ENCODE measurements at places on chromosomes 12 and 14. TPM values are rescaled to one million over a fixed set of nuclear protein-coding genes. Genes with fewer than 3 reads are reported as not detected.
A peak's percentile ranks its signal among the peaks of the same experiment; 100 is the strongest.

GRCh38 chr12:95956557-95957145, 13.5 kb downstream of the AMDHD1 start:
- no peak for DNase-seq

DNA sequence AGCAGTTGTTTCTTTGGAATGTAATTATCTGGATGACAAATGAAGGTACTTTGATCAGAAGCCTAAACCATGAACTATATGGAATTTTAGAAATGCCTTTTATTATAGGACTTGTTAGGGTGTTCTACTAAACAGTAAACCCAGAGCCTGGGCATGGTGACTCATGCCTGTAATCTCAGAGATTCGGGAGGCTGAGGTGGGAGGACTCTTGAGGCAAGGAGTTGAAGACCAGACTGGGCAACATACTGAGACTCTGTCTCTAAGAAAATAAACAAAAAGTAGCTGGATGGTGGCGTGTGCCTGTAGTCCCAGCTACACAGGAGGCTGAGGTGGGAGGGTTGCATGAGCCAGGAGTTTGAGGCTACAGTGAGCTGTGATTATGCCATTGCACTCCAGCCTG, 23.9 kb downstream of the PALS1 start:
- peak; percentile 23 for DNase-seq

DNA sequence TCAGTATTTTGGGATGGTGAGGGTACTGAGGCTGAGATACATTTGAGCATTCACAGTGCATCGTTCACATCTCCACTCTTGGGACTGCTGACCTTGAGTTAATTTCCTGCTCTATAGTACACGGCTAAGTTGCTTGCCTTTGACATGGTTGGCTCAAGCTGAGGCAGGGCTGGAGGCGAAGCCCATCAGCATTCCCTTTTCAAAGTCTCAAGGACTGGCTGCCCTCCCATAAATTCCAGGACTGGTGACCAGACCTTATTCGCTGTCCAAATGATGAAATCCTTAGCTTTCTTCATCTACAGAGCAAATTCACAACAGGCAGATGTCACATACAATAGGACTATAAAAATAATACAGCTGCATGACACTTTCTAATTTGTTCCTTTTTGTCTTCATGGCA, 85.9 kb downstream of the SSPN start:
- no peak for DNase-seq

GRCh38 chr12:127125607-127126259, 1141.2 kb upstream of the TMEM132C start:
- DNase-seq: no peak

- no peak for DNase-seq
Observed at GRCh38 chr14:55450124-55450523, 9.7 kb upstream of the TBPL2 start.

DNA sequence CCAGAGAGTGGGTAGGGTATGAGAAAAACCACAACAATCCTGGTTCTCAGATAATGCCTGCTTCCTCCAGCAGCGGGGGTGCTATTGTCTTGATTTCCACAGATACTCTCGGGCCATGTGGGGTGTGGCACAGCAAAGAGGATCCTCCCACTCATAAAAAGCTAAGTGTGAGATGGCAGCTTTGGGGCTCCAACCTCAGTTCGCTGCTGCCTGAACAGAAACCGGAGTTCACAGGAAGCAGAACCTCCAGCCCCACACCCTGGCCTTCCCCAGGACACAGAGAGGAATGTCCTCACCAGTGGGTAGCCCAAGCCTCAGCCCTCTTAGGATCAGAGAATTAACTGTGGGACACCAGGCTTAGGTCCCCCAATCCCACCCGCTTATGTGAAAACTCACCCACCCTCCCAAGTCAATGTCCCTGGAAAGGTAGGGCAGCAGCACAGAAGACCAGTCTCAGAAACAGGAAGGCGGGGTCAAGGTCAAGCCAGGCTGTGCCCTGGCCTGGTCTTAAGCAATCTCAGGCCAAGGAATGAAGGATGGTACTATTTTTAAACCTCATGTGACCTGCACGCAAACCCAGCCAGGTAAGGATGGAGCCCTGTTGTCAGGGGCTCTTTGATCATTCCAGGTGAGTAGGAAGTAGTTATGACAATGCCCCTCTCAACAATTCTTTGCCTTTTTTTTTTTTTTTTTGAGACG, 9.0 kb downstream of the KCTD10 start:
- no peak for DNase-seq

- no peak for DNase-seq
Observed at GRCh38 chr12:4439736-4440135, 5.9 kb downstream of the FGF6 start.

- DNase-seq: peak; percentile 49
Observed at GRCh38 chr12:124422142-124422569, 127.3 kb downstream of the RFLNA start.

- DNase-seq: peak; percentile 7
Observed at GRCh38 chr12:5872745-5873144, 72.3 kb downstream of the ANO2 start.

GRCh38 chr12:88946372-88946997, 366.2 kb upstream of the KITLG start:
- no peak for DNase-seq

DNA sequence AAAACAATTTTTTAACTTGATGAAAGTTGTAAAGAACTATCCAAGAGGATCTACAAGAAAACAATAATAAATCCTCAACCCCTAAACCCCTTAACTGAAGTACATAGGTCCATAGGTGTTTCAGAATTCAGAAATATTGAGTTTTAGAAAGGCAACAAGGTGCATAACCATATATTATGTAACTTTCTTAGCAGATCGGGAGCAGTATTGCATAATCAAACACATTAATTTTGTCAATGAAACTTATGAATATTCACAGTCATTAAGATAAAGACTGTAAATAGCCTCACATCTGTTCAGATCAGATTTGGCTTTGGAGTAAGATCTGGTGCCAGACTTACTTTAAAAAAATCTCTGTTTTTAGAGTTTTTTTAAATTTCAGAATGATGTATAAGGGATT, 647.1 kb upstream of the FLRT2 start:
- DNase-seq: peak; percentile 17

GRCh38 chr14:21017528-21018245, 7.2 kb downstream of the NDRG2 start:
- no peak for DNase-seq

DNA sequence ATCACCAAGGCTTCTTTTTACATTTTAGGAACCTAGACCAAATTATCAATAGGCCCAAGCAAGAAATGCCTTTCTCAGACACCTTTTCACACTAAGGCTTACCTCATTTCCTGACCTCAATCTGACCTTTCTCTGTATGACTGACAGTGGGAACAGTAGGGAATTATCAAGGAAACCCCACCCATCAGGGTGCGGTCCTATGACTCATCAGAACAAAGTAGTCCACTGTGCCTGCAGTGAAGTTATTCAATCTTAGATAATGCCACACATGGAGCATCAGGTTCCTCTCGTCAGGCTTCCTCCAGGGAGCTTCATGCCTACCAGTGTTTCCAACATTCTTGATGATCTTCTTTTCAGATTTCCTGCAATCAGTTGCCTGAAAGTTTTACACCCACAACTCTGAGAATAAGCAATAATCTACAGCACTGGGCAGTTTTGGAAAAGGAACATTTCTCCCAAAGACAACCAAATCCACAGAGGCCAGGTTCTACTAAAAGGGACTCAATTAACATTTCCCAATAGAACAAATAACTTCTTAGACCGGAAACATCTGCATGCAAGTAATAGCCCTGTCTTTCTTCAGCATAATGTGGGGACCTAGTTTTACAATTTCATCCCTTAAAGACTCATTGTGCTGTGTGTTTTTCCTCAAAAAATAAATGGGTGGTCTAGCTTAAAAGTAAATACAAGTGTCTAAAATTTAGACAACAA, 35.9 kb upstream of the TMTC2 start:
- DNase-seq: peak; percentile 38

- no peak for DNase-seq
Observed at GRCh38 chr12:122394626-122395194, 27.8 kb downstream of the CLIP1 start.

GRCh38 chr14:59483363-59483762, 845 bp downstream of the L3HYPDH start:
- DNase-seq: peak; percentile 35

- DNase-seq: peak; percentile 90
Observed at GRCh38 chr12:42790761-42791151, 201.2 kb upstream of the PRICKLE1 start.

GRCh38 chr12:114069507-114069906, 103.4 kb upstream of the RBM19 start:
- peak; percentile 41 for DNase-seq

DNA sequence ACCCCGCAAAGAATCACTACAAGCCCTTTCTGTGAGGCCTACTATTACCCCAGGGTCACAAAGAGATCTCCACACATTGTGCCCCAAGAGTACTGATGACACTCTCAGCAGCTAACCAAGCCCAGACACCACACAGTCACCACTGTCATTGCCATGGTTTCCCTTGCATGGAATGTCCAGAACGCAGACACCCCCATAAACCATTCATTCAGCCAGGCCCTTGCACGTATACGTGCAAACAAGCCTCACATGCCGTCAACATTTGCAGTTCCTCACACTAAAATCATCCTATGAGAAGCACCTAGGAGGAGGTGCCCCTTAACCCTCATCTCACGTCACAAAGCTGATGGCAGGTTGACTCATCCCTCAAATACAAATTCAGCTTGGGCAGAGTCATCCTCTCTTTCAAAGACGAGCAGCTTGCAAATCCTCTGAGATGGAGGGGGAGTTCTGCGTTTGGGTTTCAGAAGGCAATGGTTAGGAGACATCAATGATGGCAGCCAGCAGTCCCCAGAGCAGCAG, 17.1 kb upstream of the KRT77 start:
- DNase-seq: no peak

DNA sequence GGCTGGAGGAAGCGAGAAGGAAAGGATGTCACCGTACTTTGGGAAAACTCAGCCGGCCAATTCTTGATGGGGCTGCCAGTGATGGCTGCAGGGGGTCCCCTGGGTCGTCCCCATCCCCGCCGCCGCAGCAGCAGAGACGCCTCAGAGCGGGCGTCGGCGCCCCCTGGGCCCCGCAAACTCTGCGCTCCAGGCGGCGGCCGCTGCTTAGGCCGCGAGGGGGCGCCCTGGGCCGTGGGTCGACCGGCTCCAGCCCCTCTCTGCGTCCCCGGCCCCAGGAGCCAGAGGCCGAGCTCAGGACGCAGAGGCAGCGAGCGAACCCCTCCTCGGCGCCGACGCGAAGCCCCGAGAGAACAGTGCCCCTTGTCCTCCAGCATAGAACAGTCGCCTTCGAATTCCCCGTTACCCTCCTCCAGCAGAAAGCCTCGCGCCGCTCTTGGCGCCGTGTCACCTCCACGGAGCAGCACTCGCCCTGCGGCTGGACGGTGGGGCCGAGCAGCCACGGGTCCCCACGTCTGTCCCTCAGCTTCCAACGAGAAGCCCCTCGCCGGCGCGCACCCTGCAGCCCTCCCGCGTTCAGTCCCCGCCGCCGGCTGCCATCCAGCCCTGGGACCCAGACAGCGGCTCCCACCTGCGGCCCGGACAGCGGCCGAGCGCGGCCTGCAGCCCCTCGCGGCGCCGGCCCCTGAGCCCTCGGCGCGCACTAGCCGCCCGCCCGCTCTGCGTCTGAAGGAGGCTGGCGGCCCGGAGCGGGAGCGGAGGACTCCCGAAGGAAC, 106.6 kb downstream of the PRICKLE1 start:
- DNase-seq: peak; percentile 80

GRCh38 chr12:6555018-6555691, 687 bp downstream of the IFFO1 start:
- peak; percentile 28 for DNase-seq

DNA sequence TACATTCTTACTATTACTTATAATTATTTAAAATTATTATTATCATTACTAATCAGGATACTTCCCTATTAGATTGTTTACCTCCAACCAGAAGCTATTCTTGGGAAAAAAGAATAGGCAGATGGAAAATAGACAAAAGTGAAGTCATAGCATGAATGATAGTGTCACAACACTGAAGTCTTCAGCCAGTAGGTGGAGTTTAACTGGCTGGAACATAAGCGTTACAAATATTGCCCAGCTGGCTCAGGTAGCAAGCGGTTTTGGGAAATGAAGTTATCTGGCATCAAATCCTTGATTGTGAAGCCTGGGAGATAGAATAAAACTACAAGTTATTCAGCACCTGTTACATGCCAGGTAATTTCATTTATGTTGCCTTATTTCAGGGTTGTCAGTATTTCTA, 762.9 kb downstream of the C12orf50 start:
- DNase-seq: no peak

DNA sequence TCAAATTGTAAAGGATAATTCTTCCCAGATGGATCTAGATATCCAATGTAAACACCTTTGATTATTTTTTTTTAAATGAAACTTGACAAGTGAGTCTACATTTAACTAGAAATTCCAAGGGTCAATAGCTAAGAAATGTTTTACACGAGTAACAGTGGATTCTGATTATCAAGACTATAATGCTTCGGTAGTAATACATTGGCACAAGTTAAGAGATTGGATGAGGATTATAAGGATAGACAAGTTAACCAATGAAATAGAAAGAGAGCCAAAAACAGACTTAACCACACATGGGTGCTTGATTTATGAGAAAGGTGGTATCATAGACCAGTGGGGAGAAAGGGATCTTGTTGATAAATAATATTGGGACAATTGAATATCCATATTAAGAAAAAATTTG, 40.3 kb upstream of the PCED1B start:
- no peak for DNase-seq

- no peak for DNase-seq
Observed at GRCh38 chr12:131280426-131280825, 326.7 kb downstream of the ADGRD1 start.

GRCh38 chr14:89444044-89444443, 27.0 kb upstream of the FOXN3 start:
- DNase-seq: no peak

Gene KRT3
- not detected for total RNA-seq

Gene TAS2R42
- total RNA-seq: 2.4 TPM

Gene A2M
- 124 TPM for total RNA-seq

Gene KRT75
- not detected for total RNA-seq

Gene TBC1D30
- total RNA-seq: 14.7 TPM

Gene NUMB
- total RNA-seq: 24.6 TPM
